ENCODE measurements at places on chromosomes 12 and 14.

- no peak for DNase-seq
These were observed 101.7 kb downstream of the CIT start for GRCh38 chr12:119775246-119775895.

DNA sequence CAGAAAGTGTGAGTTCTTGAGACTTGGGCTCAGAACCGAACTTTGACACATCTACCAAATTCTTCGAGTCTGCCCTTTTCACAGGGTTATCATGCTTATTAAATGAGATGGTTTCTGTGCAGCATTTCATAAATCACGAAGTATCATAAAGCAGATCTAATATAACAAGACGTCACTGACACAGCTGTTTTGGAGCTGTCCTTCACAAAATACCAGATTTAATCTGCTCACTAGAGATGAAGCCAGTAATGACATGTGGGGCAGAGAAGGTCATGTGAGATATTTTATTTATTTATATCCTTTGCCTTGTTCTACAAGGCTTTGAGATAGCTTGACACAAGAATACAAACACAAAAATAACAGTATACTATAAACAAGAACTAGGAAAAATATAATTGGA is 127.0 kb downstream of the RPAP3 start:
- DNase-seq = no peak

GRCh38 chr12:56229916-56230431 is at the start of gene SLC39A5:
SLC39A5 (plus strand) TSS chr12:56230051; CDS start chr12:56231275, 1,224 bp downstream.
- DNase-seq = no peak

GRCh38 chr12:27821259-27821973 is 41.4 kb upstream of the MANSC4 start:
- peak; percentile 27 for DNase-seq

DNA sequence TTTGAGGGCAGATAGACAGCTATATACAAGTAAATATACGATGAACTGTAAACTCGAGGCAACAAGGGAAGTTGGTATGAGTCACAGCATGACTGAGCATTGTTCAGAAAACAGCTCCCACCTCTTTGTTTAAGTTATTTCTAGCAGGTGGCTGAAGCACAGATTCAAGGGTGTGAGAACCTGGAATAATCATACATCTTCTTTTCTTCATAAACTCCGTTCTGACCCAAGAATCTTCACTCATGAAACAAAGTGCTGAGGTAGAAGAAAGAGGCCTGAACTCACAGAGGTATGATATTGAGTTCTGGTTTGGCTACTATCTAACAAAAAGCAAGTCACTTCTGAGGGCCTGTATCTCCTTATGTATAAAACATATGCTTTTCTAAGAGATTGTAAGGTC is 364.1 kb upstream of the KITLG start:
- no peak for DNase-seq

DNA sequence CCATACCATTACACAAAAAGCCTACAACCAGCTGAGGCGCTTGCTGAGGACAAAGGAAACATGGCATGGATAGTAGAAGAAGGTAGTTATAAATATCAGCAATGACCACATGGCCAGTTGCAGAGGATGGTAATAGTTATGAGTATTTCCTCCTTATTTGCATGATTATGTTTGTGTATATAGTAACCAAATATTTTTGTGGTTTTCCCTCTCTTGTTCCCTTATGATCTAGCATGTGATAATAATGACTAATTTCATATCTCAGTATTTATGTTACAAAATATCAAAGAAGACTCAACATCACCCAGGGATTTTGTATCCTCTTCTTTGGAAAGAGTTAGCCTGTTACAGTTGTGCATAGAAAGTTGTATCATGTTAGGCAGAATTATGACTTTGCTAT is 13.5 kb upstream of the CATSPERB start:
- no peak for DNase-seq

DNA sequence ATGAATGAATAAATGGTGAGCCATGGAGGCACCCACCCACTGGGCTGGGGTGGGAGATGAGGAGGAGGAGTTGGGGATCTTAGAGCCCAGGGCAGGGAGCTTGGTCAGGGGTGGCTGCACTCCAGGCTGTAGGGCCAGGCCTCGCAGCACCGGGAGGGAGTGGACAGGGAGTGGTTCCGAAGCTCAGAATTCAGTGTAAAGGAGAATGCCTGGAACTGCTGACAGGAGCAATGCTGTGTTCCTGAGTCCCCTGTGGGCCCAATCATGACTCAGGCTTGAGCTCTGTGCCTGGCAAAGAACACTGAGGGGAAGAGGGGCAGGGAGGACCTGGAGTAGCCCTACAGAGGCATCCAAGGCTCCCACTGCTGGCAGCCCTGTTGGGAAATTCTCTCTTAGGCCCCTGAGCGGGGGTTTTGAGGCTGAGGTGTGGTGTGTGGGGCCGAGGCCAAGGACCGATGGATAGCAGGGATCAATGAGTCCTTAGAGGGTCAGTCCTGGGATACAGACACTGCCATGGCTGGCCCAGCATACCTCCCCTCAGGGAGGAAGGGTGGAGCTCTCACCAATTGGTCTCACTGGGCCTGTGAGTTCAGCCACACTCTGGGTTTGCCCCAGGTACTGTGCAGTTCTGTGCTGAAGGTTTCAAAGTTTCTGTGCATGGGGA is 9.5 kb upstream of the RABGGTA start:
- no peak for DNase-seq

DNA sequence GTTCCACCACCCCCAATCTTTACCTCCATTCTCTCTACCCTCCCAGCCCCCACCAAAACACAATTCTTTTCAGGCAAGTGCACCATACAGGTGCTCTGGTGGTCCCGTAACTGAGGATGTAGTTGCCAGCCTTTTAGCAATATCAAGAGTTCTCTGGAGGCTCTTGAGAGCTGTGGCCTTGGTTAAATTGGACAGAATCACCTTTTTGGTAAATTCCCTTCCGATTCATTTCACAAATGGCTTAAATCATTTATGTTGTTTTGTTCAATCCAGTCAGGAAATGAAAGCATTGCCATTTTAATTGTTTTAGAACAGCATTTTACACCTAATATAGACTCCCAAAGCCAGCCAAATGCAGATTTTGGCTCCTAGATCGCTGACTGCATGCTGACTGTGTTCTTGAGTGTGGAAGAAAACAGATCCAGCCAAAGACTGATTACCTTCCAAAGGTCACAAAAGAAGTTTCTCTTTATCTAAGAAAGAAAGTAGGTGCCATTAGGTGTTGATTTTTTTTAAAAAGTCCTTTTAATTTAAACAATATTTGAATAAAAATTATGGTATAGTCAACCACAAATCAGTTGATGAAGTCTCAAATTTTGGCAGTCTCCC is 25.6 kb downstream of the CRADD start:
- no peak for DNase-seq

GRCh38 chr14:87351007-87351406 is 642.0 kb downstream of the GALC start:
- no peak for DNase-seq

- no peak for DNase-seq
These were observed 5.0 kb upstream of the SLC35F4 start for GRCh38 chr14:57870686-57871457.

DNA sequence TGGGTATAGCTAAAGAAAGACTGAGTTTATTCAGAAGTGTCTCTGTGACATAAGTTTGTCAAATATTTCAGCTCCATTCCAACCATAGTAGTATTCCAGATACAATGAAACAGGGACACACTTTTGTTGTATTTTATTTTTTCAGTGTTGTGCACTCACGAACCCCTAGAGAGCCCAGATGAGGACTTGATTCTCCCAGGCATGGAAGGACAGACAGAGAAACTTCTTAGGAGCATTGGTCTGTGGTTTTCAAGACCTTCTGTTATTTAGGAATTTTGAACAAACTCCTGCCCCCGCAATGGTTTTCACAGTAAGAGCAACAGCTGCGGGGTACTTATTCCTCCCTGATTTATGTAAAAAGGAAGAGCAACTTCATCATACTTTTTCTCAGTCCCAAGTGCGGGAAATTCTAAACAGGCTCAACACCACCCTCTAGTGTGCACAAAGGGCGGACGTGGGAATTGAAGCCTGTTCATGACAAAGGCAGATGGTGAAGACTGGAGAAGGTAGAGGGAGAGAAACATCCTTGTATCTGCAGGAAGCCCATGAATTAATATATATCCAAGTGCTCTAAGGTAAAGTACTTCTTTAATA is 147.6 kb downstream of the PAH start:
- peak; percentile 49 for DNase-seq

GRCh38 chr12:49792181-49792970 is 35.8 kb downstream of the NCKAP5L start:
- DNase-seq = no peak

DNA sequence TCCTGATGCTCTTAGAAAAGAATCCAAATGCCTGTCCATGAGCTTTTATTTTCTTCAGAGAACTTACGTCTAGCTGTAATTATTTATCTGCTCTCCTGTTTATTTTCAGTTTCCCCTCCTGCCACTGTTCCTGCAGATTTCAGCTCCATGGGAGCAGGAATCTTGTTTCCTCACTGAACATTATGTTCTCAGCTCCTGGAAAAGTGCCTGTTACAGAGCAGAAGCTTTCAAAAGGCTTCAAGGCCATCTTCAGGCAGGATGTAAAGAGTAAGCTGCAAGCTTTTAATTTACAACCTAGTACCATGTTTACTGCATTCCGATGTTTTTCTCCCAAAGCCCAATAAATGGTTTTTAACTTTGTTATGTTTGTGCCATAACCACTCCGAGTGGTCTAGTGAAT is 98.4 kb upstream of the BTG1 start:
- DNase-seq = no peak

- no peak for DNase-seq
These were observed 1.9 kb upstream of the CD27 start for GRCh38 chr12:6442836-6443235.

Measured in BJ (cell line).